C1 segment of cervical spinal cord (tissue), 14 donors: ENCODE measurements at places on chromosomes 7 and 10.

DNA sequence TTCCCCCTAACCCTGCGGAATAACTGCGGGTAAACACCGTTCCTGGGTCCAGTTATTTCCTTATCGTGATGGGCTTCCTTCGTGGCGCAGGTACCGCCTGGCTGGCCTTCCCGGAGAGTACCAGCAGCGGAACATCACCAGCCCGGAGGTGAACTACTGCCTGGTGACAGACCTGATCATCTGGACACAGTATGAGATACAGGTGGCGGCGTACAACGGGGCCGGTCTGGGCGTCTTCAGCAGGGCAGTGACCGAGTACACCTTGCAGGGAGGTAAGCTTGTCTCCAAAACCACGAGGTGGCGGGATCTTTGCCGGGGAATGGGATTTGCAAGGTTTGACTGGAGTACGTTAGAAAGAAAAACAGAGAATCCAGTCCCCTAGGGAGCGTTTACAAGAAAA, 665.0 kb upstream of the FOXK1 start:
- DNase-seq: no peak

- DNase-seq: no peak
Measured at GRCh38 chr10:46292573-46293023, 5.8 kb downstream of the ANTXRL start.

DNA sequence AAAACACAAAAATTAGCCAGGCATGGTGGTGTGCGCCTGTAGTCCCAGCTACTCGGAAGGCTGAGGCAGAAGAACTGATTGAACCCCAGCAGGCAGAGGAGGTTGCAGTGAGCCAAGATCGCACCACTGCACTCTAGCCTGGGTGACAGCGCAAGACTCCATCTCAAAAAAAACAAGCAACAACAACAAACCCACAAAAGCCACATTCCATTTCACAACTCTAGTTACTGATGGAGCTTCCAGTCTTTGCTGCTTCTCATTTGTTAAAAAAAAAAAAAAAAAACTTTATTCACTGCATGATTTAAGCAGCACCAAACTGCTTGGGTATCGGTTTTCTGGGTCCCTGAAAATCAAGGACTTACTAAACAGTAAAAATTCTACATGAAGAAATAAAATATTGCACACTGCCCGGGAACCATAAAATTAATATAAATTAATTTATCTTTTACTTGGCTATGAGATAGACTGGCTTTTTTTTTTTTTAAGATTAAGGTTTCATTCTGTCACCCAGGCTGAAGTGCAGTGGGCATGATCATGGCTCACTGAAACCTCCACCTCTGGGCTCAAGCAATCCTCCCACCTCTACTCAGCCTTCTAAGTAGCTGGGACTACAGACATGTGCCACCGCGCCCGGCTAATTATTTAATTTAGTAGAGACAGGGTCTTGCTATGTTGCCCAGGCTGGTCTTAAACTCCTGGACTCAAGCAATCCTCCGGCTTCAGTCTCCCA, 42.0 kb downstream of the SRPK2 start:
- no peak for DNase-seq

DNA sequence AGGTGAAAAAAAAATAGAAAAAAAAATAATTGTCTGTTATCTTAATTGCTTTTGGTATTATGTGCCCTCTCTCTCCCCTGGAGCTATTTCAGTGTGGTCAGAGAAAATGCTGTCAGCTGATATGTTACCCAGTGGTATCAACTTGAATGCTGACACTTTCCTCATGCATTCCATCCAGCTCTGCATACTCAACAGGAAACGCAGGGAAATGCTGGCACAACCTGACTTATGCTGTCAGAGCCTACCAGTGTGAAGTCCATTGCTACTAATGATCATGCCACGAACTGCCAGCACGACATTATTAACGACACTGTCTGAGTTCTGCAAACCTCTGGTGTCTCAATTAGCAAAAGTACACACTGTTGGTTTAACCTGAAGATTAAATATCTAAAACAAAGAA, 182.8 kb downstream of the ZWINT start:
- no peak for DNase-seq

DNA sequence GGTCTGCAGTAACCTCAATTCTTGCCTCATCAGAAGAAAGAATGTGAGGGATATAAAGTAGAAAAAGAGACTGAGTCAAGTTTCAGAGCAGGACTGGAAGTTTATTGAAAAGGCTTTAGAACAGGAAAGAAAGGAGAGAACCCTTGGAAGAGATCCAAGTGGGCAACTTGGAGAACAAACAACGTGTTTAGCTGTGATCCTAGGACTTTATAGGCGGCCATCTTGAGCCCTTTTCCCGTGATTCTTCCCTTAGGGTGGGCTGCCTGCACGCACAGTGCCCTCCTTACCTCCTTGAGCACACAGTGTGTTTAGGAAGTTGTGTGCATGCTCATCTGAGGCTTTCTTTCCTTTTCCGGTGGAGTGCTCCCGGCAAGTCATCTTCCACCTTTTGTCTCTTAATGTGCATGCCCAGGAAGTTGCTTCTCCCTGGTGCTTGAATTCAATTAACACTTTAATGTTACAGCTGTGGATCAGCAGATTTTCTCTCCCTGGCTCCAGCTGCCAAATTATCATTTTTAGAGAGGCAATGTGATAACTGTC, 59.8 kb downstream of the ENTPD1 start:
- no peak for DNase-seq

DNA sequence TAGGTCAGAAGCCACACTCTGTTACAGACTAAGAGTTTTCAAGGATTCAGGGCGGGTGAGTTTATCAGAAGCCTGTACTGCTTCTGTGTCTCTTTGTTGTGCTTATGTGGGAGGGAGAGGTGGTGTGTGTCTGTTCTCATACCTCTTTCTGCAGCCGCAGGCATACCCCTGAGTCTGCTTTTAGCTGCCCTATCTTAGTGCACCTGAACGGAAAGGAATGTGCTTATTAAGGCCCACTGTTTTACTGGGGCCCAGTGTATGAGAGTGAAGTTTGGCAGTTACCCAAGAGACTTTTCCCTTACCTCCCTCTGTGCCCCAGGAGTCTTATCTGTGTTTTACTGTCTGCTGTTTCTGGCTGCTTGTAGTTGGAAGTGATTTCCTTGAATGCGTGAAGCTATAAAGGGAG, 104.3 kb downstream of the TYW1 start:
- no peak for DNase-seq

DNA sequence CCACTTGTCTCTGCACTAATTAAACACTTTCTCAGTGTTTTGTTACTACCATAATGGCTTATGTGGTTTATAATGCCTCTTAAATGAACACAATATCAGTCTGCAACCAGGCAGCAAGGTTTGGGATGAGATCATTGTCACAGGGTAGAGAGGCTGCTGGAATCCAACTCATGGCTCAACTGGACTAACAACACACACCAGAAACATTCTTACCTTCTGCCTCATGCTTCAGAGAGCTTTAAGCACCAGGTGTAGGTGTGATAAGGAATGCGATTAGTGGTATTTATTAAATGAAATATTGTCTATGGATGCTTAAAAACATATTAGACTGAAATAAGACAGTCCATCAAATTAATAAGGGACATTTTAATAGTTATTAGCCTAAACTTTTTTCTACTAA, 25.4 kb downstream of the PTF1A start:
- no peak for DNase-seq

- DNase-seq: no peak
Measured at GRCh38 chr10:59817773-59818172, 64.5 kb upstream of the MRLN start.

DNA sequence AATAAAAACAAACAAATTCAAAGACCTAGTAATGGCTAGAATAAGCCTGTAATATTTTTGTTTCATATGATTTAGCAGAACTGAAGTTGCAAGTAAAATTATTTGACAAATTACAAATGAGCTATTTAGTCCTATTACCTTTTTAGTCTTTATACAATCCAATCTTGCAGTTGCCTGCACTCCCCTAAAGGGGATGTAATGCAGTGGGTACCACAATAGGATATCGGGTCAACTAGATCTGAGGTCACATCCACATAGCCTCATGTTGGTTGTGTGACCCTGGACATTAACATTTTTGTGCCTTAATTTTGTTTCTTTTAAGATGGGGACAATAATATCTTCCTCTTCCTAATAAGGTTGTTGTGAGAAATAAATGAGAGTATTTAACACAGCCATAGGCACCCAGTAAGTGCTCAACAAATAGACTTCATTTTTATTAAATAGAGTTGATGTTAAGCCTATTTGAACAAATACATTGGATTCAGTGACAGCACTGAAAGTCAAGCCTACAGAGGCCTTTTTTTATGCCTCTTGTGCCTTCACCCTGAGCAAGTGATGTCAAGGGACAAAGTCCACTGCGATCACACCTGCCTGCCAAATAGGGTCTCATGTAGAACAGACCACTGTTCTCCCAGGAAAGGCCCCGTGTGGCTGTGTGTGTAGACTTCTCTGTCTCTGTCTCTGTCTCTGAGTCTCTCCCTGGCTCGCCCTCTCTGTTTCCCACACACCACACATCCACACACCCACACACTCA, 124.8 kb downstream of the EVX1 start:
- DNase-seq: no peak

DNA sequence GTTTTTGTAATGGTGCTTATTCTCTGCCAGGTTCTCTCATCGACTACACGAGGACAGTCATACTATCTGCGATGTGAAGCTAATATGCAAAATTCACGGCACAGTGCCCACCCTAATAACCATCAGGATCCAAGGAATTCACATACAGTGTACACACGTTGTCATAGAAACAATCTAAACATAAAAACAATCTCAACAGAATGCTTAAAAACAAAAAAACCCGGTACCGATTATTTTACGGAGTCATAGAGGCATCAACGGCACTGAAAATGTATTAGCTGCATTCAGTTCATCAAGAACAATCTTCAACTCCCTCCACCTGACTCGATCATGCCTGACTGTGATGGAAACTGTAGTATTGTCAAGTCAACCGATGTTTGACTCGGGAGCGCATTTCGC, 628 bp downstream of the MRPS33 start:
- DNase-seq: no peak

- DNase-seq: no peak
Measured at GRCh38 chr7:17844514-17845196, 95.6 kb downstream of the SNX13 start.

DNA sequence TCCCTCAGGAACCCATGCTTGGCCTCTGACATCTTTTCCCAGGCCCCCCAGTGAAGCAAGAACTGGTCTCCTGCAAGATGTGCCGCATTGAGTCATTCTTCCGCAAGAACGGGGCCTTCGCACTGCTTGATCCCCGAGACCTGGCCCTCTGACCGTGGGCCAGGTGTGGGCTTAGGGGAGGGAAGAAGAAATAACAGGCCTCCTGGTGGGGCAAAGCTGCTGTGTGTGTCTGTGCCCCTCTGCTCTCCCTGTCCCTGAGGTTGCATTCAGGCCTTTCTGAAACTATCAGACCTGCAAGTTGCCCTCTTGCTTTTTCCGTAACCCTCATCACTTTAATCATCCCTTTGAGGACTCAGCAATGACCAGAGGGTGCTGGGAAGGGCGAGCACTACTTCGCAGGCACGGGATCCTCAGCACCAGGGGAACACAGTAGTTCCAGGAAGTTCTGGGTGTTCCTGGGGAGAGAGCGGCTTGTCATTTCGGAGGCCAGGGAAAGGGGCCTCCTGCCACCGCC, 6.0 kb downstream of the ATP6V1F start:
- no peak for DNase-seq

DNA sequence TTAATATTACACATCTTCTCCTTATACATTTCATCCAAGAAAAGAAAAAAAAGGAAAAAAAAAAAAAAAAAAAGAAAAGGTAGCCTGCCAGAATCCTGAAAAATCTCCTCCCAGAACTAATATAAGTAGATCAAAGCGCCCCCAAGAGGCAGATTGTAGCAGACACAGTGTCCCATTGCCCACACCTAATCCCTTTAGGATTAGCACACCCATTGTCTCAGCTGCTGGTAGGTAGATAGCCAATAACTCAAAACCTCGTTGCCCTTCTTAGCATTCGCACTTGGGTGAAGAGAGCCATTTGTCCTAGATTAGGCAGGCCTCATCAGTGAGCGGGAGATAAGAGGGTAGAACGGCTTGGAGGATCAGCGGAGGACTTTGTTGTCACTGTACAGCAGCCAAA, 100.2 kb upstream of the SORCS1 start:
- no peak for DNase-seq

DNA sequence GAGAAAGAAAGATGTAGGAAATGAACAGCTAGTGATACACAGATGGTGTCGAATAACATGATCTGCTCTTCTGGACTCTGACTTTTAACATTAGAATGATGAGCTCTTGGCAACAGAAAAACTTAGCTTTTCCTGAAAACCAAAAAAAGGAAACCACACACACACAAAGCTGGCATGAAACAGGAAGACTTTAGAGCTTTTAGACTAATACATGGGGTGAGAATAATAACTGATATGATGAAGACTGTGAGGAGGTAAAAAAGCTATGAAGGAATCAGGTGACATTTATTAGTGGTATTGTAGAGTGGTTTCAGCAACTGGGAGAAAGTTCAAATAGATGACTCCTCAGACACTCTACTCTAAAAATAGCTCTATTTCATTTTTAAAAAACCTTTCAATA, 491.9 kb downstream of the PARD3 start:
- DNase-seq: no peak

DNA sequence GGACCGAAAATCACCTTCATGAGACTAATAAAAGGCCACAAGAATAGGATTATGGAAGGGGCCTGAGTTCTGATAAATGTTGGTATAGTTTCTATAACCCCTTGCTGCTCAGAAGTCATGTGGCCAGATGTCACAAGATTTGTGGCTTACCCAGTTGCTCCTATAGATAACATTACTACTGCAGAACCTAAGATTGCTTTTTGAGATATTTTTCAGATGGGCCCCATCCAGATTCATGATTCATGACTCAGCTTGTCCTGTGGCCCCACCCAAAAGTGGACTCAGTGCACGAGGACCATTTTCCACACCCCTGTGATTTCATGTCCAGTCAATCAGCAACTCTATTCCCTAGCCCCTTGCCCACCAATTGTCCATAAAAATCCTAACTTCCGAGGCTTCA, 209.0 kb downstream of the ACTR3B start:
- DNase-seq: no peak

GRCh38 chr7:27688056-27688455, 25.4 kb upstream of the HIBADH start:
- no peak for DNase-seq

DNA sequence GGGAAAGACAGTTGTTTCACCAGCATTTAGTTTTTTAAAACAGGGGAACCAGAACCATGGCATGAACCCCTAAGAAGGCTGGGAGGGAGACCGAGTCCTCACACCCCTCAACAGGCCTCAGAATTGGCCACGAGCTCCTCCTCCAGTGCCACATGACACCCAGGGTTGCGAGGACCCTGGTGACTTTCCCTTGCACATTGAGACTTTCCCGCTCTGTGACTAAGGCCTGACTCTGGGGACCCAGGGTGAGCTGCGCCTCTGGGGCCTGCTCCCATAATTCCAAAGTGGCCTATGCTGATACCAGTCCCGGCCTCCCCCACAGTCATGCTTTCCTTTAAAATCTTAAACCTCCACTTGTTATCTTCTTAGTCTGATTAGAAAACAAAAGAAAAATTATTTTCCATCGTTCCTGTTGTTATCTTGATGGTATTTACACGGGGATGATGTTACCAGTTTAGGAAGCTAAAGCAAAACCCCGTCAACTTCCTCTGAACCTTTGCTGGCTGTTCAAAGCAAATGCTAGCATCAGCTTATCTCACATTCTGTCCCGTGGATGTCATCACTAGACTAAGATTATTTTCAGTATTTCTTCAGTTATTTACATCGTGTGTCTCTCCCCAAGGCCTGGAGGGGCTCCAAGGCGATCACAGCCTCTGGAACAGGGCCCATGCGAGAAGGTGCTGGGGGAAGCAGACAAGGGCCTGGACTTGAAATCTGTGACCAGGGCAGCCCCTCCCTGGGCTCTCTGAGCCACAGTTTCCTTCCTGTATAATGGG, 42.1 kb downstream of the FAM53B start:
- DNase-seq: no peak

- DNase-seq: no peak
Measured at GRCh38 chr7:153943861-153944260, 108.3 kb upstream of the DPP6 start.
